Activated CD4-positive, alpha-beta T cell treated with anti-CD3 and anti-CD28 coated beads for 4 hours (primary cell): ENCODE measurements at places on chromosomes 12 and 14.

DNA sequence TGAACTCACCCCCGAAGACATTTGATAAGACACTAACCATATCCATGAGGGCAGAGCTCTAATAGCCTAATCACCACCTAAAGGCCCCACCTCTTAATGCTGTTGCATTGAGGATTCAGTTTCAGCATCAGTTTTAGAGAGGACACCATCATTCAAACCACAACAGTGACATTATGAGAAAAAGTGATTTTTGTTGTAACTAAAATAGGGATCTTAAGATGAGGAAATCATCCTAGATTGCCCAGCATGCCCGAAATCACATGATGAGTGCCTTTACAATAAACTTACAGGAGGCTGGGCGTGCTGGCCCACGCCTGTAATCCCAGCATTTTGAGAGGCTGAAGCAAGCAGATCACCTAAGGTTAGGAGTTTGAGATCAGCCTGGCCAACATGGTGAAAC lies 9.7 kb upstream of the GLT1D1 start:
- DNase-seq, result no peak

DNA sequence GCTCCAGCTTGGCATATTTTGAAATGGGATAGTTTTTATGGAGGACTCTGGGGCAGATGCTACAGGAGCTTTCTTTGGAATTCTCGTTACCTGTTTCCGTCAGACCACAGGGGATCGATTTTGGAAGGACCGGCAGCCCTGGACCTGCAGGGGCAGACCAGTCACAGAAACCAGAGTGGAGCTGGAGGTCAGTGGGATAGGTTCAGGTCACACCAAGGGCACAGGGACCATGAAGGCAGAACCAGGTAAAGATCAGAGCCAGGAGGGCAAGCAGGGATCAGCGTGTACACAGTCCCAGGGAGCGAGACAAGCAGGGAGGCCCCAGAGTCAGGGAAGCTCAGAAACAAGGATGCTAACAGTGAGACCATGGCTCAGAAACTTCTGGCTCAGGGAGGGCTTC lies 45.5 kb downstream of the TSPAN11 start:
- DNase-seq, result no peak

DNA sequence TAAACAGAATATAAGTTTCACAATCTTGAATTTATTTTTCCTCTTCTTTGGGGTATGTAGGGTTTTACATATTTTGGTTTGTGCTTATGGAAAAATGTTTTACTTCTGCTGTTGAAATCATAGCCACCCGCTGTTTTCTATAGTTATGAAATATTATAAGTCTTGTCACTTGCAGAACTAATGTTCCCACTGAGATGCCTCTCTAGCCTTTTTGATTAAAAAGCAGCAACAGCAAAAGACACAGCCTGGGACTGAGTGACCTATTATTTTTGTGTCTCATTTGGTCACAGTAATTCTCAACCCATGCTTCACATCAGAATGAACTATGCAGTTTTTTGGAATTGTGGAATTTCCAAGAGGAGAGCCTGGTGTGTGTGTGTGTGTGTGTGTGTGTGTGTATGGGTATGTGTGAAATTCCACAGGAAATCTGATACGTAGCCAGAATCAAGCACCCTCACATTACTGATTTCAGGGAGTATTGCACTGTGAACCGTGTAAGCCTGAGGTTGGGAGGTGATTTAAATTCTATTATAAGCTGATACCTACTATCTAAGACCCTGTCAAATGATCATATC lies 55.7 kb upstream of the FRMD6 start:
- DNase-seq, result no peak

- no peak for DNase-seq
Measured at GRCh38 chr12:116171549-116171948, 105.9 kb downstream of the MED13L start.

- no peak for DNase-seq
Measured at GRCh38 chr14:68512088-68512487, 280.8 kb downstream of the ZFP36L1 start.
